Activated CD8-positive, alpha-beta memory T cell treated with anti-CD3 and anti-CD28 coated beads, Interleukin-2, amount 10 ng/mL, durations not matched to agents 7 days and 5 days (primary cell): ENCODE measurements at places on chromosomes 2 and 18. TPM values are rescaled to one million over a fixed set of nuclear protein-coding genes. Genes with fewer than 3 reads are reported as not detected.

Gene DSG1
- not detected for total RNA-seq

Gene AOX1
- total RNA-seq = 0.20 TPM

Gene REG1B
- not detected for total RNA-seq

Gene GAREM1
- not detected for total RNA-seq

Gene MC5R
- 0.12 TPM for total RNA-seq

Gene MREG
- total RNA-seq = 26.7 TPM

Gene RPL31
- 1,324 TPM for total RNA-seq

Gene KCNJ3
- total RNA-seq = not detected

Gene UGT1A10
- total RNA-seq = not detected

Gene GCFC2
- total RNA-seq = 17.1 TPM

Gene TIA1
- total RNA-seq = 151 TPM

Gene SIX3
- not detected for total RNA-seq

Gene REEP1
- total RNA-seq = 0.16 TPM

Gene RFTN2
- not detected for total RNA-seq

Gene VSNL1
- total RNA-seq = not detected

Gene SERPINB2
- total RNA-seq = not detected

Gene KYNU
- not detected for total RNA-seq

Gene PCARE
- total RNA-seq = not detected

Gene TEKT4
- total RNA-seq = not detected

Gene ALMS1
- total RNA-seq = 12.9 TPM

Gene C1QL2
- not detected for total RNA-seq

Gene PRADC1
- 13.7 TPM for total RNA-seq

Gene MTA3
- total RNA-seq = 22.8 TPM

Gene ERICH2
- total RNA-seq = not detected

Gene ANKRD62
- not detected for total RNA-seq

Gene GALNT14
- 0.42 TPM for total RNA-seq

Gene RPRM
- total RNA-seq = not detected

Gene GALNT5
- not detected for total RNA-seq

Gene C2orf66
- total RNA-seq = not detected

Gene CYP20A1
- 16.9 TPM for total RNA-seq

Gene NDC80
- 101 TPM for total RNA-seq

Gene MYL1
- not detected for total RNA-seq

Gene SERPINB3
- not detected for total RNA-seq

Gene SLC30A3
- total RNA-seq = 0.38 TPM

Gene EPC2
- 21.8 TPM for total RNA-seq
